ENCODE measurements at places on chromosomes 4 and X. TPM values are rescaled to one million over a fixed set of nuclear protein-coding genes. Genes with fewer than 3 reads are reported as not detected.

Gene FREM3
- not detected for total RNA-seq

Gene BANK1
- 0.46 TPM for total RNA-seq

Gene FGFR3
- 1.9 TPM for total RNA-seq

Gene ALAS2
- not detected for total RNA-seq

Gene GPM6B
- total RNA-seq, result not detected

Gene C4orf33
- total RNA-seq, result 14.6 TPM

Gene PPP2R2C
- total RNA-seq, result not detected

Gene SYP
- 1.8 TPM for total RNA-seq

Gene NAP1L2
- 2.1 TPM for total RNA-seq

Gene GUCY1B1
- 0.10 TPM for total RNA-seq

Gene PARM1
- not detected for total RNA-seq

Gene XKRX
- total RNA-seq, result 0.12 TPM

Gene C4orf50
- total RNA-seq, result 0.13 TPM

Gene SLC4A4
- 2.9 TPM for total RNA-seq

Gene ARL9
- 0.20 TPM for total RNA-seq

Gene NRK
- not detected for total RNA-seq

Gene SPATA4
- not detected for total RNA-seq

Gene TCEANC
- total RNA-seq, result 5.2 TPM

Gene TMEM185A
- 20.7 TPM for total RNA-seq

Gene PPEF2
- total RNA-seq, result 0.48 TPM

Gene NPFFR2
- not detected for total RNA-seq

Gene GAGE2A
- not detected for total RNA-seq

Gene SULT1E1
- not detected for total RNA-seq

Gene AFM
- not detected for total RNA-seq

Gene PYURF
- 45.2 TPM for total RNA-seq

Gene TMPRSS11D
- not detected for total RNA-seq

Gene HSFX3
- not detected for total RNA-seq

Gene HERC5
- total RNA-seq, result 11.6 TPM

Gene CDKL2
- 1.1 TPM for total RNA-seq

Gene CLDN22
- not detected for total RNA-seq

Gene PDLIM5
- 15.0 TPM for total RNA-seq

Gene ZBTB33
- 18.3 TPM for total RNA-seq

Gene MOSPD2
- 11.1 TPM for total RNA-seq

Gene AVPR2
- total RNA-seq, result not detected

Gene ZXDA
- 3.7 TPM for total RNA-seq

Gene RXFP1
- total RNA-seq, result not detected

Gene VCX3B
- total RNA-seq, result not detected

Gene NUP62CL
- total RNA-seq, result 2.4 TPM

Gene CTAG2
- not detected for total RNA-seq

Gene RIPPLY1
- total RNA-seq, result not detected

Gene RTL9
- total RNA-seq, result not detected

Gene MAGIX
- total RNA-seq, result 2.2 TPM

Gene SERTM2
- total RNA-seq, result not detected

Gene TMEM47
- not detected for total RNA-seq

Gene C4orf51
- not detected for total RNA-seq

Gene H2BW2
- total RNA-seq, result not detected

Gene CYLC1
- not detected for total RNA-seq

Gene S100G
- not detected for total RNA-seq

Data from activated naive CD4-positive, alpha-beta T cell treated with anti-CD3 and anti-CD28 coated beads, Interleukin-2, amount 10 ng/mL, durations not matched to agents 5 hours and 36 hours (primary cell).